Stimulated activated CD4-positive, alpha-beta T cell treated with anti-CD3 and anti-CD28 coated beads, Interleukin-2, amount 100 ng/mL, for 48 hours (primary cell): ENCODE measurements at places on chromosomes 12 and 14.

GRCh38 chr12:121333747-121334146, 18.5 kb downstream of the ANAPC5 start:
- DNase-seq: no peak

- no peak for DNase-seq
These were observed 180.6 kb downstream of the AKAP6 start for GRCh38 chr14:32509632-32510187.

DNA sequence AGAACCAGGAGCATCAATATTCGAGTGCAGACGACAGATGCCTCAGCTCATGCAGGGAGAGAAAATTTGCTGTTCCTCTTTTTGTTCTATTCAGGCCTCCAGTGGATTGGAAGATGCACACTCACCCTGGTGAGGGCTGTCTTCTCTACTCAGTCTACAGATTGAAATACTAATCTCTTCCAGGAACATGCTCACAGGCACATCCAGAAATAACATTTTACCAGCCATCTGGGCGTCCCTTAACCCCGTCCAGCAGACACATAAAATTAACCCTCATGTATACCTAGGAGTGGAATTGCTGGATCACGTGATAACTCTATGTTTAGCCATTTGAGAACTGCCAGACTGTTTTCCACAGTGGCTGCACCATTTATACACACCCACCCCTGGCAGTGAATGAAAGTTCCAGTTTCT, 4.5 kb upstream of the OAS2 start:
- no peak for DNase-seq

DNA sequence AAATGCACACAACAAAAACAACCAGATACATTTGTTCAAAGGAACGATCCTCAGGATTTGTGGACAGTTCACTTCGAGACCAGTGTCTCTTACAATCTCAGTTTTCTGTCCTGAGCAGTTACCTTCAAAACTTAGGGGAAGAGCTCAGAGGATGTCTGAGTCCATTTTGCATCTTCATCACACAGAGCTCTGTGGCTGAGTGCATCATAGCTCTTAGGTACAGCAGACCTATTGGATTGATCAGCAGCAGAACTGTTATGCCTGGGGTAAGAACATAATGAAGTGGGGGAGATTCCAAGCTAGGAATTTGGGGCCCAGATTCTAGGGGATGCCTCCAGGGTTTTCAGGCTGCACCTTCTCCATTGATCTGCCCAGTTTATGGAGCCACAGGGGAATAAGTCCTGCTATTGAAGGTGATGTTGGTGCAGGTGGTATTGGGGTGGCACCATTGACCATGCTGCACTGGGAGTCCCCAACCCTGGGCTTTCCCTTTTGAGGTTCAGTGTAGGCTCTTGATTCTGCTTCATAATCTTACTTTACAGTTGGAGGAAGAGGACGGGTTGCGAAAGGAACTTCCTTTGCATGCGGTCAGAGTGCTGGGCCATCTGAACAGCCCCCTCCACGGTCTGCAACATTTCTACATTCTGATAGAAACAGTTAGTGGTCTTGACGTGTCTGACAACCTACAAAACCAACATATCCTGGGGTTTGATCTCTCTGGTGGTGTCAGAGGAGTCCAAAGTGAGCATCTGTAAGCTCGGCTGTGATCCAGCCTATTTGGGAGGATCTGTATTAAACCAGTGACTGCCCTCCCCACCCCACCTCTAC, 112.8 kb downstream of the CHST11 start:
- peak; percentile 10 for DNase-seq

DNA sequence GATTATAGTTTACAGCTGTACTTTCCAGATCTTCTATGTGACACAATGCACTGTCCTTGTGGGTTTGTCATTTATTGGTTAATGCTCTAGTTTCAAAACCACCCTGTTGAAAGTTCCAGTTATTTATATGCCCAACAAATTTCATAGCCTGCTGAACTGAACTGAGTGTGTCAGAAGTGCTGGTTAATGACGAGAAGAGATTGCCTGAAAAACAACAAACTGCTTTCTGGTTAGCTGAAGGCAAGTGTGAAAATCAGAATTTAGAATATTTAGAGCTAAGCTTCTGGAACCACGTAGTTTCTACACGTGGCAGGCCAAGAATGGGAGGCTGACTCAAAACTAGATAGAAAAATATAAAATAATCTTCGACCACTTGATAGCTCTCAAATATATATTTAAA, 19.1 kb upstream of the RIN3 start:
- DNase-seq: no peak

- no peak for DNase-seq
These were observed 38.9 kb downstream of the FOXN3 start for GRCh38 chr14:89378119-89378518.

GRCh38 chr14:94663965-94664704, 51.9 kb downstream of the SERPINA3 start:
- no peak for DNase-seq

- no peak for DNase-seq
These were observed 36.3 kb downstream of the SNRNP35 start for GRCh38 chr12:123494124-123494851.
